ENCODE measurements at places on chromosomes 5 and 9.
A peak's percentile ranks its signal among the peaks of the same experiment; 100 is the strongest.

DNA sequence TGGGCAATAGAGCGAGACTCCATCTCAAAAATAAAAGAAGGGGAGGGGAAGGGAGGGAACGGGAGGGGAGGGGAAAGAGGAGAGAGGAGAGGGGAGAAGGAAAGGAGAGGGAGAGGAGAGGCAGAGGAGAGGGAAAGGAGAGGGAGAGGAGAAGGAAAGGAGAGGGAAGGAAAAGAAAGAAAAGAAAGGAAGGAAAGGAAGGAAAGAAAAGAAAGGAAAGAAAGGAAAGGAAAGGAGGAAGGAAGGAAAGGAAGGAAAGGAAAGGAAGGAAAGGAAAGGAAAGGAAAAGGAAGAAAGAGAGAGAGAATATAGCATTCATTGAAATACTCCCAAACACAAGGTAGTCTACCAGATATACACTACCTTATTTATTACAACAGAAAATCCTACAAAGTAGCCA lies 44.8 kb downstream of the SUSD1 start:
- DNase-seq: no peak

DNA sequence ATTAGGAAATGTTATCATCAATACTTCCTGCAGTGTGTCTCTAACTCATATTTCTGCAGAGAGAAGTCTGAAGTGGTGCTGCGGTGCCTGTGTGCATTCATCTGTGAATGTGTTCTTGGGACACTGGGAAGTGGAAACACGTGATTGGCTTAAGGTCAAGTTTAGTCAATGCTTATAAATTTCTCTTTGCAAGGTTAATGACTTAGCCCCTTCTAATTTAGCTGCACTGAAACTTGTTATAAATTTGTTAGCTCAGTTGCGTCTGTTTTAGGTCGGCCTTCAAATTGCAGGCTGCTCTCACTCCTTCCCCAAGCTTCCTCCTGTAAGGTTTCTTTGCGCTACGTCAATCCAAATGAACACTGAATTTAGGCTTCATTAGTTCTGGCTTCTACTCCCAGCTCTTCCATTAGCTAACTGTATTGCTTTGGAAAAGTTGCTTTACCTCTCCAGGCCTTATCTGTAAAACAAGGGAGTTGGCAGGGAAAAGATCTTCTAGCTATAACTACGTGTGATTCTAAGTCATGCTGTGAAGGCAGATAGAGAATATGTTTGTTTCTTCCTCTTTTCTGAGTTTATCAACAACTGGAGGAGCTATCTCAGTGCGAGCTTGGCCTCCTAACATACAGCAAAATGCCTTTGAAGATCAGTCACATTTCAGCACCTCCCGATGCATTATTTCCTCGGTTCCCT lies 341.8 kb downstream of the NFIB start:
- DNase-seq: no peak

DNA sequence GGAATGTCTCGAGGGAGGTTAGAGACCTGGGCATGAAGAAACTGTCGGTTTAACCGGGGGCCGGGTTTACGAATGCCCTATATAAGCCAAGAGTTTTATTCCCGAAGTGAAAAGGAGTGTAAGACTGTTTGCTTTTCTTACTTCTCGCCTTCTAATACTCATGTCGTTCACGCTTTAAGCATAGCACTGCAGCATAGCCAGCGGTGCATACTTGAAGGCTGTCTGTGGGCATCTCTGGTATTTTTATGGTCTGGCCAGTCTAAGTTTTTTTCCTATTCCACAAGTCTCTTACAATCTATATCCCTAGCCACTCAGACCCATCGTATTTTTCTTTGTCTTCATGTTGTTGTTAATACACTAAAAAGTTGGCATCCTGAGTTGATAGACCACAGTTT lies 1.2 kb downstream of the UHRF2 start:
- peak; percentile 49 for DNase-seq

DNA sequence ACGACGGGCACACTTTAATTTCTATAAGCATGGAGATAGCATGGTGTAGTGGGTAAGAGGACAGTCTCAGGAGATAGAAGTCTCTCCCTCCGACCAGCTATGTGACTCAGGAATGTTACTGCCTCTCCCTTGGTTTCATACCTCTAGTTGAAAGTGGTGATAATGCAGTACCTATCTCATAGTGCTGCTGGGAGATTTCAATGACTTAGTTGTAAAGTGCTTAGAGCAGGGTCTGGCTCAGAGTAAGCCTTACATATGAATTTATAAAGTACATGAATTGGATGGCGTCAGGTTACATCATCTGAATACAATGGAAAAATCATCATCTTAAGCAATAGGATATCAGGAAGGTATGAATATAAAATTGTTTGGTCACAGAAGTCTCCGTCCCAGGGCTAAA lies 952.8 kb upstream of the EDIL3 start:
- DNase-seq: no peak

GRCh38 chr9:128747241-128747640 lies 23.3 kb upstream of the ZDHHC12 start:
- no peak for DNase-seq

Measured in RPMI7951 (cell line).